ENCODE measurements at places on chromosomes 2 and 18.
A peak's percentile ranks its signal among the peaks of the same experiment; 100 is the strongest.

DNA sequence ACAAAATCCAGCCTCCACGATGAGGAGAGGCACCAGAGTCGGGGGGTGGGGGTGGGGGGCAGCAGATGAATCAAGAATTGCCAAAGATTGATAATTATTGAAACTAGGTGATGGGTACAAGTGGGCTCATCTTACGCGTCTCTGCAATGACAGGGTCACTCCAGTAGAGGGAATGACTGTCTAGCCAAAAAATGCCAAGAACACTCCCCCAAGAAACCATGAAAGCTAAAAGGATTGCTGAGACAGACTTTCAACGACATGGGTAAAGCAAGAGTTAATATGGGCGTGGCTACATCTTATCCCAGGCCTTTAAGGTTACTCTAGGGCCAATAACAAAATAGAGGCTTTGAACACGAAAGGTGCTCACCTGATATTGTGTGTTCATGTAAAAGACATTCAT is 86.5 kb downstream of the STK39 start:
- DNase-seq: no peak

DNA sequence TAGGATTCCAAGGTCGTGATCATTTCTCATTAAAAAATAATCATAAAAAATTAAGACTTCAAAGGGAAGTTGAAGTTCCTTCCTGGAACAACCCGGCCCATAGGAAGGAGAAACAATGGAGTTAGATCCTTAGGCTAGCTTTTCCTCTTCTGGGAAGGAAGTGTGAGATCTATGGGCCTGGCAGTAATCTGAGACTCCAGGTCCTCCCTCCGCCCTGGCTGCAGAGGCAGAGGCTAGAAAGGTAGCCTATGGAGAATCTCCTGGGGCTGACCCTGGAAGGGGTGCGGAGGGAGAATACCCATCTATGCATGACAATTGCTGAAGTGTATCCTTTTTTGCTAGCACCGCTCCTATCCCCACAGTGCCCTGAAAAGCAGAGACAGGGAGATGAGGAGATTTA is 37.9 kb downstream of the TRIB2 start:
- DNase-seq: no peak

DNA sequence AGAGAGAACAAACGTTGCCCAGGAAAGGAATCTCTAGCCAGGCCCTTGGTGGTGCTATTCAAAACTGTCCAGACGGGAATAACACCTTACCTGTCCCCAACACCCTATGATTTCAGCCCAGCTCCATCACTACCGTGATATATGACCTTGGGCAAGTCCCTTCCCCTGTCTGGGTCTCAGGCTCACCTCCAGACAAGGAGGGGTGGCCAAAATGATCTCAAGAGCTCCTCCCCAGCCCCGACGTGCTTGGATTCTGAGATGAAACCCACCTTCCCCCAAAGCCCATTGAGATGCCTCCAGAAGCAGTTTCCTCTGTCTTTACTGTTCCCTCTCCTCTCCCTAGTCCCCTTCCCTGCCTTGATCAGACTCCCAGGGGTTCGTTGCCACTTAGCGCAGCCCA is 1.5 kb downstream of the KCNK3 start:
- DNase-seq: no peak

DNA sequence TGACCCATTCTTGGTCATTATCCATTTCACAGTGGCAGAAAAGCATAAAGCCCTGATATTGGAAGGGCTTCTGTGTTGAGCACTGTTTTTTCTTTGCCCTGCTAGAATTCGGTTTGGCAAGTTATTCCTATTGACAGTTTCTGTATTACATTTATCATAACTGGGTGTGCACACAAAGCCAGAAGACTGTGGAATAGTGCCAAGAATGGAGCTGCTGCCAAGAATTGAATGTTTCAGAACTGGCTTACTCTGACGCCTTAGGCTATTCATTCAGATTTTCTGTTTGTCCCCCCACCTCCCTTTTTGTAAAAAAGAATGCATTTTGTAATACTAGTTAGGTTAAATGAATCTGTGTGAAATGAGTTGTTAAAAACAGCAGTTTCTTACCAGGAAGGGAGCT is 12.7 kb downstream of the KDM3A start:
- no peak for DNase-seq

DNA sequence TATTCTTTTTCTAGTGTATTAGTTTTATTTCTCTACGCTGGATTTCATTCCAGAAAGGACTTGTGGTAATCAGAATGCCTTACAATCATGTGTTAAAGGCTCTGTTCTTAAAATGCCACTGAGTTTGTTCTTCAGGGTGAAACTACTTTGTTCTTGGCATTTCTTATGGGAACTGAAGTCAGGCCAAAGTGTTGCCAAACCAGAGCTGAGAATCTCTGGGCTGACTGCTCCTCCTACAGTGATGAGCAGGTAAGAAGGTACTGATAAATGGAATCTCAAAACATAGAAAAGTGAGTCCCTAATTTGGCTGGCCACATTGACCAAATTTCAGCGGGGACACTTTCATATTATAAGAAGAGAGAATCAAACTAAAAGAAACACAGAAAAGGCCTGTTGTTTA is 55.1 kb upstream of the ZNF397 start:
- DNase-seq: no peak

- DNase-seq: peak; percentile 98
These were observed 203.2 kb downstream of the SH3RF3 start for GRCh38 chr2:109331896-109332848.

DNA sequence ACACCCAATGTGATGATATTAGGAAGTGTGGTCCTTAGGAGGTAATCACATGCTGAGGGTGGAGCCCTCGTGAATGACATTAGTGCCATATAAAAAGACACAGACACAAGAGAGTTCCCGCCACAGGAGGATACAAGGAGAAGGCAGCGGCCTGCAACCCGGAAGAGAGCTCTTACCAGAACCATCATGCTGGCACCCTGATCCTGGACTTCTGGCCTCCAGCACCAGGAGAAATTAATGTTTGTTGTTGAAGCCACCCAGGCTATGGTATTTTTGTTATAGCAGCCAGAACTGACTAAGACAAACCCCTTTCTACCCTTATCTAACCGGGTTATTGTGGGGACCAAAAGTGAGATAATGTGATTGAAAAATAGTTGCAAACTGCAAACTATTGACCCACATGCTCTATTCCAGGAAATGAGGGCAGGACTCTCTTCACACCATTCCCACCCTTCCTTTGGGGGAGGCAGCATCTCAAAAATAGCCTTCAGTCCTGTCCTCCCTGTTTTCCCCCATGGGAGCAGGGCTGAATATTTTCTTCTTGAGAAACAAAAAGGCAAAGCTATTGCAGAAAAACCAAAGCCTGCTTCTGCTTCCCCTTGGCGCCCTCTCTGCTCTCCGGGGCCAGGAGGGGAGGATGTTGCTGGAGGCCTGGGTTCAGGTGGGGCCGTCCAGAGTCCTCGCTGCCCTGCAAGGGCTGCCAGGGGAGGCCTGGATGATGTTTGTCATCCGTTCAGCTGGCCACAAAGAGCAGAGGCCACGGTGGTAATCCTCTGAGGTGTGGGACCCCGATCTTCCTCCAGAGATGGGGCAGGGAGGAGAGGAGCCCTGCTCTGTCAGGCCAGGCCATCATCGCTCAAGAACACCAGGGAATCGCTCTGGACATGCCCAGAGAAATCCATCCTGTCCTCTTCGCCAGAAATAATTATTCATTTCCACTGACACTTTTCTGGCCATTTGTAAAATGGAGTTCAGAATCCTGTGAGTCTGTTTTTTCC is 73.8 kb upstream of the HAAO start:
- DNase-seq: no peak

DNA sequence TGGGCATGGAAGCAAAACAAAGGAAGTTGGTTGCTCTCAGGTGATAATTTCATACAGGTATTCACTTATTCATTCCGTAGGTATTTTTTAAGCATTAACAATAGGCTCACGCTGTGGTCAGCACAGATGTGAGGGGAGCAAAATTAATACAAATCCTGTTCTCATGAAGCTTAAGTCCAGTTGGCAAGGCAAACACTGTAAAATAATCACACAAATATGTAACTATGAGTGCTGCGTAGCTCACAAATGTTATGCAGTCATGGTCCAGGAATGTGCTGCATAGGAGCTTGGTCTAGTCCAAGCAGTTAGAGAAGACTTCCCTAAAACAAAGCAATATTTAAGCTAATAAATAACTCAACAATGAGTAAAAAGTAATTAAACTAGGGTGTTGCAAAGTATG is 23.9 kb downstream of the SP5 start:
- peak; percentile 97 for DNase-seq

- DNase-seq: no peak
These were observed 1060.8 kb downstream of the CNTNAP5 start for GRCh38 chr2:125085904-125086303.
